ENCODE measurements at places on chromosomes 13 and 19. TPM values are rescaled to one million over a fixed set of nuclear protein-coding genes. Genes with fewer than 3 reads are reported as not detected.

ZNF878 gene
- 1.5 TPM for total RNA-seq

KIR3DL2 gene
- total RNA-seq = not detected

ZNF426 gene
- total RNA-seq = 17.1 TPM

MBD3L2 gene
- total RNA-seq = not detected

DMKN gene
- total RNA-seq = 4.3 TPM

OR7D2 gene
- not detected for total RNA-seq

TMEM272 gene
- not detected for total RNA-seq

NLRP11 gene
- not detected for total RNA-seq

ZNF738 gene
- total RNA-seq = 3.0 TPM

TTYH1 gene
- total RNA-seq = 5.1 TPM

DNA sequence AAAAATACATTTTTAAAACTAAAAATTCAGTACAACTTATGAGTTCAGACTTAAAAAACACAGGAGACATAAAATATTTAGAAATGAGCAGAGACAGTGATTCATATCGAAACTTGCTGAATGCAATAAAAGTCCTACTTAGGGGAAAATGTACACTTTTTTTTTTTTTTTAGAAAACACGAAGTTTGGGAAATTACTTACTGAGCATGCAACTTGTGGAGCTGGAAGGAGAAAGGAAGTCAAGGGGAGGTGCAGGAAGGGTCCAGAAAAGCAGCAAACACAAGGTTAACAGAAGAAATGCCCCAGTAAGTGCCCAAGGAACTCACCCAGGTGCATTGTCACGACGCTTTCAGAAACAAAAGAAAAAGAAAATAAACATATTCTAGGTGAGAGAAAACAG is 18.6 kb upstream of the LAIR1 start:
- H3K27me3 ChIP-seq = peaks cover 5% of the 10 kb centered on the region
- no peak overlapping the region for H3K27ac ChIP-seq
- no peaks in the 10 kb centered on the region for H3K36me3 ChIP-seq
- no peak for DNase-seq
- H3K4me3 ChIP-seq = no peak overlapping the region

DNA sequence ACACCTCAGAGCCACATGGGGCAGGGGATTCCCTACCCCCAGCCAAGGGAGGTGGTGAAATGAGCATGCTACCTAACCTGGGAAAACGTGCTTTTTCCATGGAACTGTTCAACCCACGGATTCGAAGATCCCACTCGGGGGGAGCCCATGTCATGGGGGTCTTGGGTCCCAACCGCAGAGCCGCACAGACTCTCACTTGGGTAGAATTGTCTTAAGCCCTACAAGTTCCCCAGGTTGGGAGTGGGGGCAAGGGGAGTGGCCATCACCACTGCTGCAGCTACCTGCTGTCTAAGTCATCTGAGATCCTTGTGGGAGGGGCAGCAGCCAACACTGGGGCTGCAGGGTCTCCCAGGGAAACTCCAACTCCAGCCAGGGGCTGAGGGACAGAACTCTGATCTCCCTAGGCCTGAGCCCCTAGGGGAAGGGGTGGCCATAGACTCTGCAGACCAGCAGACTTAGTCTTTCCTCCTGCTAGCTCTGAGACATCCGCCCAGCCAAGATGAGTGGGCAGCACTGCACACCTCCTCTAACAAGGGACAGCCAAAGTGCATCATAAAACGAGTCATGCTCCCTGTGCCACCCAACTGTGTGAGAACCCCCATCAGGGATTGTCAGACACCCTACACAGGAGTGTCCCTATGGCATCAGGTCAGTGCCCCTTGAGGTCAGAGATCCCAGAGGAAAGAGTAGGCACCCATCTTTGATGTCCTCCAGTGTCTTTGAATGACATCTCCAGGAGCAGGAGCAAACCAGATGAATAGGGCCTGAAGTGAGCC is 610.4 kb upstream of the SLITRK6 start:
- DNase-seq = no peak
- no peaks in the 10 kb centered on the region for H3K27me3 ChIP-seq
- no peaks in the 10 kb centered on the region for H3K4me1 ChIP-seq
- H3K27ac ChIP-seq = no peak overlapping the region
- no peaks in the 10 kb centered on the region for H3K36me3 ChIP-seq

DNA sequence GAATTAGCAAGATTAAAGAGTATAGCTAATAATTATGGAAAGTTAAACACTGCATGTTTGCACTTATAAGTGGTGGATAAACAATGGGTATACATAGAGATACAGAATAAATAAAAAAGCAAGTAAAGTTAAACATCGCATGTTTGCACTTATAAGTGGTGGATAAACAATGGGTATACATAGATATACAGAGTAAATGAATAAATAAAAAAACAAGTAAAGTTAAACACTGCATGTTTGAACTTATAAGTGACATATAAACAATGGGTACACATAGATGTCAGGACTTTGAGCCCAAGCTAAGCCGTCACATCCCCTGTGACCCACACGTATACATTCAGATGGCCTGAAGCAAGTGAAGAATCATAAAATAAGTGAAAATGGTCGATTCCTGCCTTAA is 1533.3 kb upstream of the SPRY2 start:
- no peak overlapping the region for H3K27ac ChIP-seq
- no peak for DNase-seq
- H3K4me3 ChIP-seq = no peak overlapping the region
- no peaks in the 10 kb centered on the region for H3K4me1 ChIP-seq
- H3K27me3 ChIP-seq = no peaks in the 10 kb centered on the region
- no peaks in the 10 kb centered on the region for H3K36me3 ChIP-seq

- H3K36me3 ChIP-seq = no peaks in the 10 kb centered on the region
- no peaks in the 10 kb centered on the region for H3K27me3 ChIP-seq
- no peak overlapping the region for H3K4me3 ChIP-seq
- H3K27ac ChIP-seq = no peak overlapping the region
These were observed 213.3 kb upstream of the MIR17HG start for GRCh38 chr13:91133941-91134802.

- H3K4me1 ChIP-seq = peaks cover 39% of the 10 kb centered on the region
- no peak overlapping the region for H3K4me3 ChIP-seq
- H3K36me3 ChIP-seq = no peaks in the 10 kb centered on the region
- H3K27me3 ChIP-seq = no peaks in the 10 kb centered on the region
These were observed 10.8 kb downstream of the ZIC5 start for GRCh38 chr13:99960663-99961311.

GRCh38 chr19:58021541-58022282 is 12.1 kb upstream of the ZSCAN1 start:
- H3K4me1 ChIP-seq = no peaks in the 10 kb centered on the region
- no peaks in the 10 kb centered on the region for H3K27me3 ChIP-seq
- no peak overlapping the region for H3K4me3 ChIP-seq
- no peaks in the 10 kb centered on the region for H3K36me3 ChIP-seq
- no peak overlapping the region for H3K27ac ChIP-seq
- no peak for DNase-seq

DNA sequence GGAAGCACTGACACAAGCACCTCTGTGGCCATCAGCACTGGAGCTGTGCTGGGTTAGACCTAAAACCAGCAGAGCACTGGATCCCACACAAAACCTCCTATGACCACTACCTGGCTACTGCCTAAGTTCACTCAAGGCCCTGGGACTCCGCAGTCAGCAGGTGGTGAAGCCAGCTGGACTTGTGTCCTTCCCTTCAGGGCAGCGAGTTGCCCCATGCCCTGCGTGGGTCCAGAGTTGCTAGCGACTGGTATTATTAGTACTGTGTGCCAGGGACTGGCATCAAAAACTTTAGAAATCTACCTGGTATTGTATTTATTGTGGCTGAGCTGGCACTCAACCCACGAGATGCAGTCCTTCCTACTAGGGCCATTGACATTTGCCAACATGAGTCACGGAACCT is 6.0 kb downstream of the OR10H4 start:
- H3K4me1 ChIP-seq = no peaks in the 10 kb centered on the region
- no peak overlapping the region for H3K4me3 ChIP-seq
- no peak overlapping the region for H3K27ac ChIP-seq

- DNase-seq = no peak
- peaks cover 49% of the 10 kb centered on the region for H3K4me1 ChIP-seq
- no peak overlapping the region for H3K4me3 ChIP-seq
- no peaks in the 10 kb centered on the region for H3K27me3 ChIP-seq
These were observed 75.3 kb upstream of the SERP2 start for GRCh38 chr13:44298314-44298713.

DNA sequence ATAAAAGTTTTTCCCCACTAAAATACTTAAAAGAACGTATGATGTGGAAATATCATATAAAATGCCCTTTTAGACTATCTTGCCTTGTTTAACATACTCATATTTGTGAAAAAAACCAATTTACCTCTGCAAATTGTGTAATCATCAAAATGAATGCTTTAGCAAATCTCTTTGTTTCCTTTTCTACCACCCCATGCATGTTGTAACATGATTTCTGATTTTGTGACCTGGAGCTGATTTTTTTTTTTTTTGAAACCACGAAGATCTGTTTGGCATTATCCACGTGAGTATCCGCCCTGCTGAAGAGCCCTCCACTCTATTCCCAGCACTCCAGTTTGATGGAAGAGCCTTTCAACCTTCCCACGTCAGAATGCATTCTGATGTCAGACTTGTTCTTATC is 245.8 kb upstream of the NBEA start:
- no peak overlapping the region for H3K27ac ChIP-seq
- H3K4me1 ChIP-seq = no peaks in the 10 kb centered on the region
- H3K4me3 ChIP-seq = no peak overlapping the region
- H3K27me3 ChIP-seq = no peaks in the 10 kb centered on the region

- no peak overlapping the region for H3K4me3 ChIP-seq
- no peak for DNase-seq
These were observed 3.4 kb upstream of the RPS11 start for GRCh38 chr19:49492573-49493405.

DNA sequence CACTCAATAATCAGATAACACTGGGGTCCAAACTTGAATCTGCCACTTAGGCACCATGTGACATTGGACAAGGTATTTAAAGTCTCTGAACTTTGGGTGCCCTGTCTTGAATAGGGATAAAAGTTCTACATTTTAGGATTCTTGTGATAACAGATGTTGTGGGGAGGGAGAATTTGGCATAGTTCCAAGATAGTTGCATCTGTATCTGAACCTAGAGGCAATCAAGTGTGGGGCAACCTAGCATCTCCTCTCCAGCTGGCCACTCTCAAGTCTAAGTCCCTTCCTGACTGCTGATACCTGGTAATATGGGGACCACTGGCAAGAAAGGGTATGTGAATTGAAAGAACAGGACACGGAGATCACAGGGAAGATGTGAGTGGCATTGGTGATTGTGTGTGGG is 256.1 kb downstream of the FOXO1 start:
- H3K36me3 ChIP-seq = no peaks in the 10 kb centered on the region
- H3K27me3 ChIP-seq = no peaks in the 10 kb centered on the region
- peaks cover 10% of the 10 kb centered on the region for H3K4me1 ChIP-seq
- DNase-seq = peak; percentile 53
- peak overlapping the region; percentile 57 for H3K27ac ChIP-seq
- H3K4me3 ChIP-seq = no peak overlapping the region

GRCh38 chr19:44092108-44092507 is 2.1 kb upstream of the ZNF224 start:
- H3K4me1 ChIP-seq = peaks cover 16% of the 10 kb centered on the region
- DNase-seq = no peak
- H3K36me3 ChIP-seq = peaks cover 4% of the 10 kb centered on the region
- no peak overlapping the region for H3K27ac ChIP-seq
- no peaks in the 10 kb centered on the region for H3K27me3 ChIP-seq

GRCh38 chr13:51761643-51762350 is 42.2 kb downstream of the DHRS12 start:
- no peak overlapping the region for H3K27ac ChIP-seq
- peaks cover 13% of the 10 kb centered on the region for H3K4me1 ChIP-seq
- H3K27me3 ChIP-seq = no peaks in the 10 kb centered on the region
- no peak for DNase-seq

DNA sequence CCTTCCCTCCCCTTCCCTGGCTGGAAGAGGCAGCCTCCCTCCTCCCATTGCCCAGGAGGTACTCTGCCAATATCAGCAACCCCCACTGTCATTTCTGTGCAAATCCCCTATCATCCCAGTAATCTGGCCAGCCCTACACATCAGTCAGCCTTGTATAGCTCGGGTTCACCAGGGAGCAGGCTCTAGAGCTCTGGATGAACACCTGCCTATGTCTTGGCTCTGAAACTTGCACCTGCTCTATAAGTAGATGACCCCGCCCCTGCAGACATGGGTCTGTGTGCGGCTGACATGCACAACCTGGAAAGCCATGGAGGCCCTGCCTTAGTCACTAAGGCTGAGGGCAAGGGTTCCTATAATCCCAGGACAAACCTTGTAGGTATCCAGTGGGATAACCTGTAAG is 1042.9 kb downstream of the UQCRFS1 start:
- H3K4me1 ChIP-seq = no peaks in the 10 kb centered on the region
- H3K4me3 ChIP-seq = no peak overlapping the region
- no peak overlapping the region for H3K27ac ChIP-seq
- no peak for DNase-seq

- no peak overlapping the region for H3K4me3 ChIP-seq
- no peaks in the 10 kb centered on the region for H3K27me3 ChIP-seq
- DNase-seq = no peak
- no peaks in the 10 kb centered on the region for H3K36me3 ChIP-seq
These were observed 338.0 kb downstream of the ENOX1 start for GRCh38 chr13:43448605-43449336.

DNA sequence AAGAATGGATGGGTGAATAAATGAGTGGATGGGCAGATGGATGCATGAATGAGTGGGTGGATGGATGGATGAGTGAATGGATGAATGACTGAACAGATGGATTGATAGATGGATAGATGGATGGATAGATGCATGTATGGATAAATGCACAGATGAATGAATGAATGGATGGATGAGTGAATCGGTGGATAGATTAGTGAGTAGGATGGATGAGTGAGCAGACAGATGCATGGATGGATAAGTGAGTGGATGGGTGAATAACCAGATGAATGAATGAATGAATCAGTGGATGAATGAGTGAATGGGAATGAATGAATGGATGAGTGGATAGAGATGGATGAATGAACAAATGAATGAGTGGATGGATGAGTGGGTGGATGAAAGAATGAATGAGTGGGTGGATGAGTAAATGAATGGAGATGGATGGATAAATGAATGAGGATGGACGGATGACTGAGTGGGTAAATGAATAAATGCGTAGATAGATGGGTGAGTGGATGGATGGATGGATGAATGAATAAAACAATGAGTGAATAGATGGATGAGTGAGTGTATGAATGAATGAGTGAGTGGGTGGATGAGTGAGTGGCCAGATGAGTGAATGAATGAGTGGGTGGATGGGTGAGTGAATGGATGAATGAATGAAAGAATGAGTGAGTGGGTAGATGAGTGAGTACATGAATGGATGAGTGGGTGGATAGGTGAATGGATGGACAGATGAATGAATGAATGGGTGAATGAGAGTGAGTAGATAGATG is 13.0 kb downstream of the GAS6 start:
- DNase-seq = no peak
- no peak overlapping the region for H3K4me3 ChIP-seq
- peaks cover 18% of the 10 kb centered on the region for H3K36me3 ChIP-seq
- H3K27ac ChIP-seq = no peak overlapping the region
- no peaks in the 10 kb centered on the region for H3K27me3 ChIP-seq
